ENCODE measurements at places on chromosomes 6 and 20.
A peak's percentile ranks its signal among the peaks of the same experiment; 100 is the strongest.

DNA sequence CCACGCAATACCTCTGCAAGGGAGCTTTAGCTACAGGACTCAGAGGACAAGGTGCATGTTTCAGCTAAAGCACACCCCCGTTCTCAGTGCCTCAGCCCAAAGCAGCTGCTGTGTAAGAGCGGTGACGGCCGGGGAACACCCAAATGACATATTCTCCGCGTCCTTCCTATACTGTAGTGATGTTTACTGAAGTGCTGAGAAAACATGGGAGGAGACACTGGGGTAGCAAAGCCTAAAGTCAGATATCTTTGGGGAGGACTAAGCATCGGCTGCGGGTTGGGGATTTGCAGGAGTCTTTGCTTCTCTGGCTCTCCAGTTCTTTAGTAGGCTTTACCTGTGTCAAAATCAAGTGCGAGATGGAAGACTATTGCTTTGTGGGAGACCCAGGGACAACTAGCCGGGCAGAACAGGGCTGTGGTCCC lies 1.7 kb downstream of the SLC22A23 start:
- DNase-seq = no peak

DNA sequence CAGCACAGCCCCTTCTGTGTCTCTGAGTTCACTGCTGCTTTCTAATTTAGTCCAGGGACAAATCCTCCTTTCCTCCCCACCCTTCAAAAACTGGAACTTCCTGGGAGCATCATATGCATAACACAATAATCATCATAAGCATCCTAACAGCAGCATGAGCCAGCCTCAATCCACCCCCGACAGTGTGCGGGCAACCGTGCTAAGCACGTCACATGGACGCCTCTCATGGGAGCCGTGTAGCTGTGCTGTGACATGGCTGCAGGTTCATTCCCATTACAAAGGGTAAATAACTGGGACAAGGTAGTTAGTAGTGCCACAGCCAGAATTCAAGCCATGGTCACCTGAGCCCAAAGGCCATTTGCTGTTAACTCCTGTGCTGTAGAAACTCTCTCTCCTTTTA lies 24.5 kb upstream of the ULBP3 start:
- no peak for DNase-seq

GRCh38 chr6:91590191-91590590 lies 1003.3 kb upstream of the MAP3K7 start:
- DNase-seq = no peak

- DNase-seq = no peak
Measured at GRCh38 chr20:54347166-54347833, 128.1 kb upstream of the DOK5 start.

DNA sequence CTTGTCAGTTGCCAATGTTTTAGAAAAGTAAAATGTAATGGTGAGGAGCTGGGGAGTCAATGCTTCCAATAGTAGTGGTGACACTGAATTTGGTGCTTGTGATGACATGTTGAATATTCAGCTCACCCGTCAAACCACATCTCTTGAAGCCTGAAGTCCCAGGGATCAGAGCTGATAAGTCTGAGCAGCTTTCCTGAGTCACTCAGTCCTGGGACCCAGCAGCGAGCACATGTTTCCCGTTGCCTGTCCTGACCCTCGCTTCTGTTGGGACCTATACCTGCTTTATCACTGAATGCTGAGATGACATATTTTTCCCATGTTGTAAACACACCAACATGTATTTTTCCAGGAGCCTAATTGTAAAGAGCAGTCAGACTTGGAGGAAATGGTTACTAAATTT lies 693.6 kb downstream of the QKI start:
- no peak for DNase-seq

- no peak for DNase-seq
Measured at GRCh38 chr6:35091346-35092083, 49.6 kb downstream of the TCP11 start.

GRCh38 chr20:38131588-38132121 lies 33.4 kb downstream of the TGM2 start:
- DNase-seq = no peak

- no peak for DNase-seq
Measured at GRCh38 chr20:49676581-49677291, 36.9 kb downstream of the B4GALT5 start.

GRCh38 chr20:22420116-22420598 lies 164.2 kb downstream of the FOXA2 start:
- no peak for DNase-seq

- DNase-seq = no peak
Measured at GRCh38 chr6:11514672-11515071, 22.9 kb upstream of the TMEM170B start.

GRCh38 chr6:50829898-50830444 lies 11.3 kb downstream of the TFAP2B start:
- DNase-seq = no peak

- DNase-seq = peak; percentile 45
Measured at GRCh38 chr20:58889798-58890517, 37.4 kb downstream of the GNAS start.

DNA sequence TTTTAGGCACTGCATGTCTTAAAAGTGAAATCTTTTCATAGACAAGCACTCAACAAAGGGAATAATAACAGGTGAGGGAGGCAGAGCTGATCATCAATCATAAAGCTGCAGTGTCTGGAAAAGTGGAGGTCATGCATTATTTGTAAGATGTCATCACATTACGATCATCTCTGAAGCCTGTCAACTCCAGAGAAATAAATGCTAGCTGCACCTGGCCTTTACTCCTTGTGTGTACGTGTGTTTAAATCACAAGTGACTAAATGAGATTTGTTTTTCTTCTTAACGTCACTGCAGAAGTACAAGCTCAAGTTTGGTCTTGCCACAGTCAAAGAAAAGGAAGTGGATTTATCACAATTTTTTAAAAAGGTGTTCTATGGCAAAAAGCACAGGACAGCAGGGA lies 275.5 kb upstream of the SGK1 start:
- no peak for DNase-seq

GRCh38 chr20:6583134-6583738 lies 184.2 kb upstream of the BMP2 start:
- DNase-seq = peak; percentile 58

- no peak for DNase-seq
Measured at GRCh38 chr20:23019403-23019802, 15.7 kb upstream of the SSTR4 start.

DNA sequence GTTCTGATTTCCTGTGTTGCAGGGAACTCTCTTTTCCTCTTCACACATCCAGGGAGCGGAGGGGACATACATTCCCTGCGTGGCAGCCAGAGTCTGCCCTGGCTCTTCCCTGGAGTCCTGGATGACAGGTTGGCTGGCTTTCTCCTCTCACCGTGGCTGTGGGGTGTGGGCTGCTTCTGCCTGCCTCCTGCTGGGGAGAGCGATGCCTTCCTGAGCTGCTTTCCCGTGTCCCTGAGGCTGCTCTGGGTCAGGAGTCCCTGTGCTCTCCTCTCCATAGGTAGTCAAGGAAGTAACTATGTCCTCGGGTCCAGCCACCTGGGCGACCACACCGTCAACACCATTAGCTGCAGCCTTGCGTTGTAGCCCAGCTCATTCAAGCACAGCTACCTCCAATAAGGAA lies 451.7 kb downstream of the QKI start:
- DNase-seq = no peak

DNA sequence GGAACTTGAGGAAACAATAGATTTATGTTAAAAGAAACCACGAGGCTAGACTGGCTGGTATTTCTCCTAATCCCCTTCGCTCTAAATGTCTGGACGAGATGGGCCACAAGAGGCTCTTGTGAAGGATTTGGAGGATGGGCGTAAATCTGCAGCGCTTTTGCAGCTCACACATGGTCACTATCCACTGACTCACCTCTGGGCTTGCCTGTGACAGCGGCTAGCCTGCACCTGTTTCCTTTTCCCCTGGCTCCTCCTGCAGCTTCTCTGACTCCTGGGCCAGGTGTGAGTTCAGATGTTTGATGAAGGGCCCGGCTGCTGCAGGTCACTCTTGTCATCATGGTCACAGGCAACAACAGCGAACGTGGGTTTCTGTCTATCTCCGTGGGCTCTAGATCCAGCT lies 629.4 kb downstream of the CBLN4 start:
- no peak for DNase-seq

DNA sequence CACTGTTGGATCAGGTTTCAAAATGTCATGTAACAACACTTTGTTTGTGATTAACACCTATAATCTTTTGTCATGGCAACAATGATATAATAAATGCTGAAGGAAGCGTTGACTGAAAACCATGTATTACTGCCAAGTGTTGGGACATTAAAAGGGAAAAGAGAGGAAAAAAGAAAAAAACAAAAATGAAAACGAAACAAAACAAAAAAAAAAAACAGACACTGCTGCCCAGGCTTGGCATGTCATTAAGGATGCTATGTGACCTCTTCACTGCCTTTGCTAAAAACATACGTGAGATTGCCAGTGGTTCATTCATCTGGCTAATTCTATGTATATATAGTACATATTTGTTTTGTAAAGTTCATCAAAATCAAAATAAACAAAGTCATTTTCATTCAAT lies 516.7 kb upstream of the RNF217 start:
- DNase-seq = no peak

DNA sequence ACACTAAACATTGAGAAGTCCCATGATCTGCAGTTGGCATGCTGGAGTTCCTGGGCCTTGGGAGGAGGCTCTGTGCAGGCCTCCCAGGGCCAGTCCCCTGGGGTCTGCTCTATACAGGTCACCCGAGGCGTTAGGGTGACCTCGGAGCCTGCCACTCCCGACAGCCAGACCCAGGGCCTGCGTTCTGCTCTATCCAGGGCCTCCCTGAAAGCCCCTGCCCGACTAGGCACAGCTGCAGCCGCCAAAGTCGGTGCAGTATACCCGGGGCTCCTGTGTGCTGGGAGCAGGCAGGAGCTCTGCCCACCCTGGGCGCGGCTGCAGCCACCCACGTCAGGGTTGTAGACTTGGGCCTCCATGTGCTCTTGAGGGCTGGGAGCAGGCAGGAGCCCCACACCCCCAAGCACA lies 6.3 kb upstream of the OR14J1 start:
- DNase-seq = no peak

DNA sequence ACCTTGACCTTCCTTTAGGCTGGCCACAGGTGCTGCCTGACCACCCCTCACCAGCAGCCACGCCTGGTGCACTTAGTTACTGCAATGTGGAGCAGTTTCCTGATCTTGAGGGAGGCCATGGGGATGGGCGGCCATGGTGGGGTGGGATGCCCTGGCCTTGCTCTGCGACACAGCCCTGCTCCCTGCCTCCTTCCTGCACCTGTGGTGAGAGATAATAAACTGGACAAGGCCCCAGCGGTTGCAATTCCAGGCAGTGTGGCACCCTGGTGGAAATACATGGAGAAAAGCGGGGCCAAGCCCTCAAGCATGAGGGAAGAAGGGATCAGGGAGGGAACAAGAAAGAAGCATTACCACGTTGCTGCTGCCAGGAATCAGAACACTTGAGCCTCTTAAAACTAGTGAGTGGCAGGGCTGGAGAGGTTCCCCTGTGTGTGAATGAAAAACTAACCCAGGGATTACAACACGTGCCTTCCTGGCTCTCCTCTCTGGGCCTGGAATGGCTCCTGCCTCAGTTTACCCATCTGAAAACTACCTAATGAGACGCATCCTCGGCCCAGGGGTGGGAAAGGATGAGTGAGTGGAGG lies 213.2 kb downstream of the LY86 start:
- no peak for DNase-seq

GRCh38 chr6:169146521-169146920 lies 107.1 kb downstream of the THBS2 start:
- no peak for DNase-seq

- no peak for DNase-seq
Measured at GRCh38 chr20:305745-306144, 8.4 kb downstream of the ZCCHC3 start.

- DNase-seq = no peak
Measured at GRCh38 chr6:106475284-106475683, 114.8 kb downstream of the CRYBG1 start.

DNA sequence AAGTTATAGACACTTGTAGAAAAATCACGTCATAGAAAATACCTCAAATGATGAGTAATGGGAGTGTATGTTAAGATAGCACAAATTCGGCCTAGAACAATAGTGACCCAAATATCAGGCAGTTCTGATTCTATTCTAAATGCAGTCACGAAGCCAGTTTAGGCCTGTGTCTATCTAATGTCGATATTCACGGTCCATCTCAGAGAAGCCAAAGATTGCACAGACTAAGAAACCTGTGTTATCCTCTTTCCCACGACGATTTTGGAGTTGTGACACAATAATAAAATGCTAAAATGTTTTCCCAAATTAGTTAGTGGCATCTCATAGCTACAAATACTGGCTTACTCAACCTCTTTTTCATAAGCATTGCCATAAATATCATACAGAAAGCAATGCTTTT lies 4.0 kb downstream of the HIVEP2 start:
- no peak for DNase-seq

GRCh38 chr20:3461211-3461771 lies 9.5 kb upstream of the ATRN start:
- DNase-seq = no peak

DNA sequence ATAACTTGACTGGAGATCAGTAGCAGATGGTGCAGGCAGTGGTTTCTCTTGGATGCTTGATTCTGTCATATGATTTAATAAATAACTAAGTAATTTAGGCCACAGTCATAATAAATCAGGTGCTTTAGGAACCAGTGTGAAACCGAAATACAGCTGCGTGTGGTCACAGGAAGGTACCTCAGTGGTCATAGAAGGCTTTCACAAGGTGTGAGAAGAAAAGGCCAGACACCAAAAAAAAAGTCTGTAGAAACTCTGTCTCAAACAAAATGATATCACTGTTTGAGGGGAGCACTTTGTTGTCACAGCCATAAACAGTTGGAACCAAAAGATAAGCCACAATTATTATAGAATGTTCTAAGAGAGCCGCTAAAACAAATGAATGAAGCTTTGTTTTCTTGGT lies 56.5 kb downstream of the ARMC2 start:
- DNase-seq = no peak

GRCh38 chr6:140909625-140910024 lies 1223.1 kb upstream of the GJE1 start:
- DNase-seq = no peak

GRCh38 chr6:131828080-131828479 lies 20.3 kb downstream of the ENPP1 start:
- DNase-seq = no peak

DNA sequence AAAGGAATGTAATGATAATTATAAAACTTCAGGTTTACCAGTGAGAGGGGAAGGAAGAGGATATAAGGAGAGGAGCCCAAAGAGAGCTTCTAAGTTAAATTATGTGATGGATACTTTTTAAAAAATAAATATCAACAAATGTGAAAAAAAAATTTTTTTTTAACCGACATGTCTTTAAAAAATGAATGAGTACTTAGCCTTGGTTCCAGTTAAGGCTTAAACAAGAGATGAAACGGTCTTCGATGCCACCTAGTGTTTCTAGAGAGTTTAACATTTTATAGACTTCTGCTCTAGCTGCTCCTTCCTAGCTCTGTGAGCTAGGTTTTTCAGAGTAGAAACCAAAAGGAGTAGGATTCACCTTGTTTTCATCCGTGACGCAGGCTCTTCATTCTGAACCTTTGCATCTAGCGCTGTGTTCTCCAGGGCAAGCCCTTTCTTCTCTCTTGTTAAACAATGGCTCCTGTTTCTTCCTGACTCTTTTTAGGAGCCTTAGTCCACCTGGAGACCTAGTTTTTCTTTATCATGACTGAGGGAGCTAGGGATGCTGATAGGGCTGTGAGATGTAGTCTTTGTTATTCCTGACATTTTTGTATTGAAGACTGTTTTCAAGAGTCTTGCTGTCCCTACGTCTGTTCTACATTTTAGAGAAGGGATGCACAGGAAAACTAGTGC lies 42.4 kb upstream of the GNRH2 start:
- no peak for DNase-seq

GRCh38 chr20:37521061-37521771 lies at the start of gene NNAT:
Gene NNAT (plus strand): TSS chr20:37521250. CDS start chr20:37521332, 82 bp downstream.
- DNase-seq = no peak
